Retina (tissue), 1 donor: ENCODE measurements at places on chromosomes 1 and 21.

DNA sequence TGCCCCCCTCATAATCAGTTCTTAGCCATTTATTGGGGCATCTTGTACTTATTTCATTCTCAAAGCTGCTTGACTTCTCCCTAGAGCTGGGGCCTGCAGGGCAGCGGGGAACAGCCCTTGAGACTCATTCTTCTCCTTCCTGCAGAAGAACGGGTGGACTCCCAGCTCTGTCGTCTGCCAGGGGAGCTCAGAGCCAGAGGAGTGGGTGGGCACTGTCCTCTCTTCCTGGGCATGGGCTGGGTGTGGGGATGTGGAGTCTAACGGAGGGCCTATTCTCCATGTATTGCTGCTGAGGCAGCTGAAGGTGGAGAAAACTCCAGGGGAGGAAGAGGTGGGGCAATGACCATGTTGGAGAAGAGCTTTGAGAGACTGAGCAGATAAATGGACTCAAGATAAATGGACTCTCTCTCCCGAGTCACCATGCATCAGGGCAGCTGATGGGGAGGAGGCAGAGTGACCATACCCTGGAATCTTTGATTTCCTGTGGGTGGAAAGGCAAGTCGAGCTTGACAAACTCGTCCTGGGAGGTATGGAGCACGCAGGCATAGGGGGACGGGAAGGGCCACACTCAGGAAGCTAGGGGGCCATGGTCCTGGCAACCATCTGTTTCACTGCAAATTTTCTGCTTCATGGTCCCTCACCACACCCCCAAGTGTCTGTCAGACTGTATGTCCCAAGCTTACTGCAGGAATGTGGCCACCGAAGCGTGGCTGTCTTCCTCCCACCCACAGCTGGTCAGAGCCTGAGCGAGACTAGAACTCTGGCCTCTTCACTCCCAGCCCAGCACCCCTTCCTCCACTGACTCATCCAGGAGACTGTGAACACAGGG lies 56.9 kb upstream of the ATP2B4 start:
- no peak for DNase-seq

DNA sequence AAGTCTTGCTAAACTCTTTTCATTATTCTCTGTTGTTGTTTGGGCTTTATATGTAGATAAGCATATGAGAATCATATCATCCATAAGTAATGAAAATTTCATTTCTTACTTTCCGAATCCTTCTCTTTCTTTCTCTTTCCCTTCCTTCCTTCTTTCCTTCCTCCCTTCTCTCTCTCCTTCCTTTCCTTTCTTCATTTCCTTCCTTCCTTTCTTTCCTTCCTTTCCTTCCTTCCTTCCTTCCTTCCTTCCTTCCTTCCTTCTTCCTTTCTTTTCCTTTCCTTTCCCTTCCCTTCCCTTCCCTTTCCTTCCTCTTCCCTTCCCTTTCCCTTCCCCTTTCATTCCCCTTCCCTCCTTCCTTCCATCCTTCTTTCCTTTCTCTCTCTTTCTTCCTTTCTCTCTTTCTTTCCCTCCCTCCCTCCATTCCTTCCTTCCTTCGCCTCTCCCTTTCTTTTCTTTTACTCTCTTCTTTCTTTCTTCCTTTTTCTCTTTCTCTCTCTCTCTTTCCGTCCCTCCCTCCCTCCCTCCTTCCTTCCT lies 147.3 kb downstream of the UCK2 start:
- DNase-seq = no peak

- no peak for DNase-seq
These were observed 152.4 kb downstream of the LEPR start for GRCh38 chr1:65572701-65573421.

DNA sequence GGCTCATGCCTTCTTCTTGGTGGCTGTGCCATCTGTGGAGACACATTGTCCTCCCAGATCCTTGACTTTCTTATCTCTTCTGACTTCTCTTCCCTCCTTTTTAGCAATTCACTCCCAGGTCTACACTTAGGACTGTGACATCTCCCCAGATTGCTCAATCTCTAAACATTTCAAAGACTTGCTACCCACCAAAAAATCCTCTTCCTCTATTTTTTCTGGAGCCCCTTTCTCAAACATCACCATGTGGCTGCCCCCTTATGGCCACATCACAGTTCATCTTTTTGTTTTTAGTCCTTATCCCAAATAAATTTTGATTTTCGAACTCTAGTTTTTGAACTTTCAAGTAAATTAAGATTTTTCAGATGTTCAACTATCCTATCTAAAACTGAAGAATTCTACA lies 148.6 kb upstream of the HOOK1 start:
- no peak for DNase-seq

- DNase-seq = peak; percentile 77
These were observed 11.6 kb upstream of the MAPKAPK2 start for GRCh38 chr1:206672844-206673758.

- no peak for DNase-seq
These were observed 23.2 kb downstream of the RUNX3 start for GRCh38 chr1:24906760-24907490.

DNA sequence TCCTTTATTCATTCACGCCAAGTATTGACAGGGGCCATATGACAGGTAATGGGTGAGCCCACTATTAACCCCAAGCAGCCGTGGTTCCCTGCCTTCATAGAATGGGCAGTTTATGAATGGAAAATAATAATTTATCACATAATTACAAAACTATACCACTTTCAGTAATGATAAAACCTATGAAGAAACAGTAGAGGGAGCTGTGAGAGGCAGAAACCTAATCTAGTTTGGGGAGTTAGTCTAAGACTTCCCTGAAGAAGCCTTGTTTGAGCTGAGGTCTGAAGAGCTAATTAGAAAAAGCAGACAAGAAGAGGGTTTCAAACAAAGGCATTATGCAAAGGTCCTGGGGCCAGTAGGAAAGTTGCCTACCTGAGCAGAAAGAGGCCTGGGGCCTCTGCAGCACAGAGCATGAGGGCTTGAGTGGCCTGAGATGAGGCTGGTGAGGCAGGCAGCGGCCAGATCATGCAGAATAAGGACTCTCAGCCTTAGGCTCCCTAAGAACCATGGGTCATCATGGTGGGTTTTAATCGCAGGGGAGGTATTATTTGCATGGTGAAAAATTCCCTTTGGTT lies 142.8 kb downstream of the ATG4C start:
- no peak for DNase-seq

DNA sequence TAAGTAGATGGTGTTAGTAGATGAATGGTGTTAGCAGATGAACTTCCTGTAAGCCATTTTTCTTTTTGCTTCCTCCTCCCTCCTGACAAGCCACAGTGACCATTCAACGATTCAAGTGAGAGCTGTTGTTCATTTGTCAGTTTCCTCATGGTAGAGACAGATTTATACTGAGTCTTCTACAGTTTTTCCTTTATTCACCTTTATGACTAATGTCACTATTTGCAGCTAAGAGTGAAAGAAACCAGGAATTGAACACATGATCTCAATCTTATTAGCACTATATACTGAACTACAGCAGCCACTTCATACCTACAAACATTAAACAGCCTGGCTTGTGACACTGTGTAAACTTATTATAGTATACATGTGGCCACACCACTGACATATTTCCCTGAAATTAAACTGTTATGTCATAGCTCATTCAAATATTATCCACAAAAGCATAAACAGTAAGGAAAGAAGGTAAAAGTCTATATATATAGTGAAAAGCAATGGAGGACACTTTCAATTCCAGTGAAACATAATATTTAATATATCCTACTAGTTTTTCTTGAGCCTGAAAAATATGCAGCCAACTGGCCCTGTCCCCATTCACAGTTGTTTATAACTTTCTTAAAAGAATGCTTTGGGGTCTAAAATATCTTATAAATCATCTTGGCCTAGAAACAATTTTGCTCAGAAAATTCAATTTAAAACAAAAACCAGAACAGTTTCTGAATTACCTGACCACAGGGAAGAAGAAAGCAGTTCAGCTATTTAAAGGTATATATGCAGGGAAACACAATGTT lies 566.9 kb upstream of the ZRANB2 start:
- DNase-seq = no peak

DNA sequence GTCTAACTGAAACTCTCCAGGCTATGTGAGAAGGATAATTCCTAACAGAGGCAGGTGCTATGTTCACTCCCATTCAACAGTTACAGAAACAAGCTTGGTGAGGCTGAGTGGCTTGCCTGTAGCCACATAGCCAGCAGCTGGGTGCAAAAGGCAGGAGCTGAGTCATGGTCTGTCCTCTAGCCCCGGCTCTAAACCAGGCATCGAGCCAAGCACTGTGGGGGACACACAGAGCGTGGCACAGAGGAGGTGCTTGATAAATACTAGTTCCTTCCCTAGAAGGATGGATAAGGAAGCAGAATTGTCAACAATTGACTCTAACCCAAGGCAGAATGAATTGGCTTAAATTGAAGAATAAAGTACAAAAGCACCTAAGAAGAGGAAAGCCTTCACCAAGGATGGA lies 10.4 kb upstream of the KCNA2 start:
- DNase-seq = no peak

DNA sequence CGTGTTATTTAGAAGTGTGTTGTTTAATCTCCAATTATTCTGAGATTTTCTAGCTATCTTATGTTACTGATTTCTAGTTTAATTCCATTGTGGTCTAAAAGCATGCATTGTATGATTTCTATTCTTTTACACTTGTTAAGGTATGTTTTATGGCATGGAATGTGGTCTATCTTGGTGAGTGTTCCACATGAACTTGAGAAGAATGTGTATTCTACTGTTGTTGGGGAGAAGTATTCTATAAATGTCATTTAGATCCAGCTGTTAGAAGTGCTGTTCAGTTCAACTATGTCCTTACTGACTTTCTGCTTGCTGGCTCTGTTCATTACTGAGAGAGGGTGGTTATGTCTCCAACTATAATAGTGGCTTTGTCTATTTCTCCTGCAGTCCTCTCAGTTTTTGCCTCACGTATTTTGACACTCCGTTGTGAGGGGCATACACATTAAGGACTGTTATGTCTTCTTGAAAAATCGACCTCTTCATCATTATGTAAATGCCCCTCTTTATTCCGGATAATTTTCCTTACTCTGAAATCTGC lies 12.0 kb upstream of the PLA2G5 start:
- DNase-seq = no peak

- DNase-seq = no peak
These were observed 45.0 kb upstream of the FHAD1 start for GRCh38 chr1:15201849-15202551.
